Retina (tissue), 1 donor: ENCODE measurements at places on chromosomes 16 and 17.

DNA sequence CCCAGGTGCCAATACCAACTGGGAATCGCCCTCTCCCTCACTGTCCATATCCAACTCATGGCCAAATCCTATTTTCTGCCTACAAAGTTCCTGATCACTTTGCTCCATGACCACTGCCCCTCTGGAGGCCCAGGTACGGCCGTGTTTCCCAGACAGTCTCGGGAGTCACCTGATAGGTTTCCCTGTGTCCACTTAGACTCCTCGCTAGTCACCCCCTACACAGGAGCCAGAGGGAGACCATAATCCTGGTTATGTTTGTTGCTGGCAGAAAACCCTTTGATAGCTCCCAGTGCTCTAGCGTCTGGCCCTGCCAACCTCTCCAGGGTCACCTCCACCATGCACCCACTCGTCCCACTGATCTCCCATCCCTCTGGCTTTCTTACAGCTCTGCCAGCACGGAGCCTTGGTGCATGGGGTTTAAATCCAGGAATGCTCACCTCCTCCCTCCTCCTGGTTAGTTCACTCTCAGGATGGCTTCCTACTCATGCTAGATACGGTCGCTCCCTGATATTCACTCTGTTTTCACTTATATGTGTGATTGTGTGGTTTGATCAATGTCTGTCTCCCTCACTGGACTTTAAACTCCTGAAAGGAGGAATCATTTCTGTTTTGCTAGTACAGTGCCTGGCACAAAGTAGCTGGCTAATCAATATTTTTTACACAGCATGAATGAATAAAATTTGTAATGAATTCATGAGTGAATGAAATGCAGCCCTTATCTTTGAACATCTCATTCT lies 7.5 kb upstream of the CALB2 start:
- DNase-seq = no peak

- DNase-seq = no peak
Observed at GRCh38 chr16:70348991-70349390, 2.3 kb downstream of the DDX19A start.

DNA sequence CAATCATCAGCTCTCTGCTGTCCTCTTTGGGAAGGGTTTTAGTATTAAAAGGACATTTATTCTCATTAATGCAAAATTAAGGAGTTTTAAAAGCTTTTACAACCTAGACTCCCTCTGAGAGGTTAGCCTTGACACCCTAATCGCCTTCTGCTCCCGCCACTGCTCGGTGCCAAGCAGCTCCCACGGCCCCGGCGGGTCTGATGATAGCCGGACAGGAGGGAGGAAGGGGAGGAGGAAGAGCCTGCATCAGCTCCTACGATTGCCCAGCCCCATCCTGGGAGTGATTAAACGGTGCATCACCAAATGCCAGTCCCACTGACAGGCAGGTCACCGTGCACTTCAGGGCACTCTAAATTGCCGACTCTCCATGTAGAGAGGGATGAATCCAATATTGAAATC lies 8.3 kb downstream of the SHPK start:
- no peak for DNase-seq

DNA sequence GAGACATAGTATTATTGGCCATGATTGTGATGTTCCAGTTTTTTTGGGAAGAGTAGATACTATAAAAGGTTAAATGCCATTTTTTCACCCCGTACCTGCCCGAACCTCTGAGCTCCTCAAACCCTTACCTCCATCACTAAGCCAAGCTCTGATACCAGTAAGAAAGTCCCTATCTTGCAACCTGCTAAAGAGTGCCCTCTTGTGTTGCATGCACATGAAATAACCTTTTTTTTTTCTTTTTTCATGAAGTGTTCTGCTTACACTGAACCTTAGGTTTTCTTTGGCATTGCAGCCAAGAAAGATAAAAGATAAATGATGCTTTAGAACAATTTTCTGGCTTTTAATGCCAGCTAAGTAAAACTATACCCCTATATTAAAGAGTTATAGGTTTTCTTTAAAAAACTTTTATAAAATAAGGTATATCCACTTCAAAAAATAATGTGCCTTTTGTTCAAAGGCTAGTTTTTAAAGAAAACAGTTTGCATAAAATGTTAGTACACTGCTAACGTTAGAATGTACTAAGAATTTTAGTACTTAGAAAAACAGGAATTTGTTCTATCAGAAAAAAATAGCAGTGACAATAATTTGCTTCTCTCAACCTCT lies 295.3 kb upstream of the PMFBP1 start:
- DNase-seq = peak; percentile 54

GRCh38 chr17:81302861-81303333 lies 7.8 kb upstream of the SLC38A10 start:
- peak; percentile 60 for DNase-seq

DNA sequence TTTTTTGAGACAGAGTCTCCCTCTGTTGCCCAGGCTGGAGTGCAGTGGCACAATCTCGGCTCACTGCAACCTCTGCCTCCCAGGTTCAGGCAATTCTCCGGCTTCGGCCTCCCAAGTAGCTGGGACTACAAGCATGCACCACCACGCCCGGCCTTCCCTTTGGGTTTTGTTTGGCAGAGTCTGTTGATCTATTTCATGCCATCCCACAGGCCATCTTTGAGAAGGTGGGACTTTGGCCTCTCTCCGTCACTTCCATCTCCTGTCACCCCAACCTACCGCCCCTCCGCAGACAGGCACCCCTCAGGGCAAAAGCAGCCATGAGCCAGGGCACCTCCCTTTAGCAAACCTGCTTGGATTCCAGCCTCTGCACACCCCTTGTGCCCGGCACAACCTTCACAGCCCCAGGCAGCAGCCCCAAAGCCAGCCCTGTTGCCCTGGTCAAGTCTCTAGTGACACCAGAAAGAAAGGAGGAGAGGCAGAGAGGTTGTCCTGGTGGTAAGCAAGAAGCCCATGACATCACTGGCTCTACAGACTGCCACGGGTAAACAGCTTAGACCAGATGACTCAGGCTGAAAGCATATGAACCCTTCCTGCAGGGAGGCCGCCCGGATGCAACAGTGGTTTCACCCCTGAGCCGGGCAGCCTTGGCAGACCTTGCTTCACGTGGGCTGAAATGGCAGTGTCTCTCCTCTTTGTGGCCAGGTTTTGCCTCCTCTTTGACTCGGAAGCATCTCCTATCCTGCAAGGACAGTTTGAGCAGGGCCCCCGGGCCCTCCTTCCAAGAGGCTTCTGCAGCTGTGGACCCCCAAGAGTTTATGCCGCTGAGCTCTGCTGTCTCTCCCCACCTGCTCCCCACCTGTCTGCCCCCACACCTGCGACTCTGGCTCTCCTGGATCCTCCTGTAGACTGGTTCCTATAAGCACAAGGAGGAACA lies 8.1 kb upstream of the TIMP2 start:
- DNase-seq = no peak

DNA sequence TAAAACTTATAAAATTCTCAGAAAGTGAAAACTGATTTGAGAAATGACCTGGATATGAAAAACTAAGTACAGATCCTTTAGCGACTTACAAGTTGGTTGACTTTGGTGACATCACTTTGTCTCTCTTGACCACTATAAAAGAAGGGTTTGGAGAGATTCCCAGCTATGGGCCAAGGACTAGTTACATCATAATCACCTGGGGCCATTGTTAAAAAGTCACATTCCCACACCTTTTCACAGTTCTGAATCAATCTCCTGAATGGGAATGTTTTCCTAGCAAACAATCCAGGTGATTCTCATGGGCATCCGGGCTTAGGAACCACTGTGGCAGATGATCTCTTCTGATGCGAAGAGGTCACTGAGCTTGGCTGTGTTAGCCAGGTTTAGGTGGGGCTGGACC lies 620 bp upstream of the VWA3A start:
- DNase-seq = no peak

- no peak for DNase-seq
Observed at GRCh38 chr17:59760160-59760559, 52.7 kb downstream of the VMP1 start.

DNA sequence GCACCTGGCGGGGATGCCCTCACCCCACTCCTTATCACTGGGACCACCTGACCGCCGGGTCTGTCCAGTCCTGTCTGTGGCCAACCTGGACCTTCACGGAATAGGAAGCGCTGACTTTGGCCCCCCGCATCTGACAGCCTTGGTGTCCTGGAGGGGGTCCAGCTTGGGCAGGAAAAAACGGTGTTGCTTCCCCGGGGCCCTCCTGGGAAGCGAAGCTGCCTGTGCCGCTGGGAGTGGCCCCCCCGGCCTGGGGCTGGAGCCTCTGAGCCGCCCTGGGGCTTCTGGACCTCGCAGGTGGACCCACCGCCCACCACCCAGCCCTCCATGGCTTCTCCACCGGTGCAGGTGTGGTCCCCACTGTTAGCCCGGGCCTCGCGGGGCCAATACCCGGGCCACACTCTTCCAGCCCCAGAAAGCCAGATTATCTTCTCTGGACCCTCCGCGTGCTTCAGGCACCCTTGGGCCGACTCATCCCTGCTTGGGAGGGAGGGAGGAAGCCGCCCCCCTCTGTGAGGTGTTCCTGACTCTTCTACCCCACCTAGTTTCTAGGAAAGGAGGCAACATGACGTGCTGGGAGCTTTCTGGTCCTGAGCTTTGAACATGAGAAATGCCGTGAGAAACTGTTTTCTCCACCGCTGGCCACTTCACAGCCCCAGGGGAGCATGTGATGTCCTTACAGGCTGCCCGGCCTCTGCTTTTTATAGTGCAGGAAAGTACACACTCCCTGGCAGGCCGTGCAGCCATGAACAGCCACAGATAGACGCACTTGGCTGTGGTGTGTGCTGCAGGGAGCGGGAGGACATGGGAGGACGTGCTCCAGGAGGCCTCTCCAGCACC lies 1.1 kb downstream of the C1QTNF1 start:
- no peak for DNase-seq

DNA sequence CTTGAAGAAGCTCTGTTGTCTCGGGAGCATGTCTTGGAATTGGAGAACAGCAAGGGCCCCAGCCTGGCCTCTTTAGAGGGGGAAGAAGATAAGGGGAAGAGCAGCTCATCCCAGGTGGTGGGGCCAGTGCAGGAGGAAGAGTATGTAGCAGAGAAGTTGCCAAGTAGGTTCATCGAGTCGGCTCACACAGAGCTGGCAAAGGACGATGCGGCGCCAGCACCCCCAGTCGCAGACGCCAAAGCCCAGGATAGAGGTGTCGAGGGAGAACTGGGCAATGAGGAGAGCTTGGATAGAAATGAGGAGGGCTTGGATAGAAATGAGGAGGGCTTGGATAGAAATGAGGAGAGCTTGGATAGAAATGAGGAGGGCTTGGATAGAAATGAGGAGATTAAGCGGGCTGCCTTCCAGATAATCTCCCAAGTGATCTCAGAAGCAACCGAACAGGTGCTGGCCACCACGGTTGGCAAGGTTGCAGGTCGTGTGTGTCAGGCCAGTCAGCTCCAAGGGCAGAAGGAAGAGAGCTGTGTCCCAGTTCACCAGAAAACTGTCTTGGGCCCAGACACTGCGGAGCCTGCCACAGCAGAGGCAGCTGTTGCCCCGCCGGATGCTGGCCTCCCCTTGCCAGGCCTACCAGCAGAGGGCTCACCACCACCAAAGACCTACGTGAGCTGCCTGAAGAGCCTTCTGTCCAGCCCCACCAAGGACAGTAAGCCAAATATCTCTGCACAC lies 21.2 kb downstream of the AKAP1 start:
- no peak for DNase-seq

- peak; percentile 77 for DNase-seq
Observed at GRCh38 chr17:80292521-80292971, 31.9 kb downstream of the RNF213 start.

DNA sequence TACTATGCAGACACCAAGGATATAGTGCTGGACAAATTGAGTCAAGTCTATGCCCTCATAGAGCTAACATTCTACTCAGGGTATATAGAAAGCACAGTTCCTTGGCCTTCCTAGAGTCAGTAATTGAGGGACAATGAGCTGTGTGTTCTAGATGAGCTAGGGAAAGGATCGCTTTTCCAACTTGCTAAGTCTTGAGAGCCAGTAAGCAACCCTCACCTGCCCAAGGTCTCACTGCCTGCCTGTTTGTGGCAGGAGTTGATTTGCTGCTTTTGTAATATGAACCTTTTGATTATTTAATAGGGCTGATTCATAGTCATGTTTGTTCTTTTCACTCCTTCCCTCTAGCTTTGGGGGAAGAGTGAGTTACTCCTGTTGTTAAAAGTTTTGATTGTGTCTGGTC lies 6.5 kb downstream of the DDX42 start:
- DNase-seq = no peak

DNA sequence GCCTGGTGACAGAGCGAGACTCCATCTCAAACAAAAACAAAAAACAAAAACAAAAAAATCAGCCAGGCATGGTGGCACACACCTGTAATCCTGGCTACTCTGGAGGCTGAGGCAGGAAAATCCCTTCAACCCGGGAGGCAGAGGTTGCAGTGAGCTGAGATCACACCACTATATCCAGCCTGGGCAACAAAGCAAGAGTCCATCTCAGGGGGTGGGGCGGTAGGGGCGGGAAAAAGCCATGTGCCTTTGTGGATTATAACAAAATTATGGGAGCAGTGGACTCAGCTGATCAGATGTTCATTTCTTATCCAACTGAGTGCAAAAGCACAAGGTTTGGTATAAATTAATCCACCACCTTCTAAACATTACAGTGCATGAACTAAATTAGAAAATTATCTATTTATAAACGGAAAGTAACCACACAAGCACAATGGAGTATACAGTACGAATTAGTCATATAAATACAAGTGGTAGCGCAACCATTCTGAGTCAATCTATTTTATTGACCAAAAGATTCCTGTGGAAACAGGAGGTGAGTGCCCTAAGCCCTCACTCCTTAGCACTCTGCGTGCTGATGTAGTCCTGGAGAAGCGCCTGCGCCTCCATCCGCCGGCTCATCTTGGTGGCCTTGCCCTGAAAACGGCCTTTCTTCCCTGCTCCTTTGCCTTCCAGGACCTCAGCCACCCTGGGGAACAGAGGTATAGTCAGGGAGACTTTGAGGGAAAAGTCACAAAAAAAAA lies 14.0 kb downstream of the AARSD1 start:
- DNase-seq = no peak

GRCh38 chr17:31677681-31678080 lies 181.4 kb downstream of the COPRS start:
- no peak for DNase-seq

DNA sequence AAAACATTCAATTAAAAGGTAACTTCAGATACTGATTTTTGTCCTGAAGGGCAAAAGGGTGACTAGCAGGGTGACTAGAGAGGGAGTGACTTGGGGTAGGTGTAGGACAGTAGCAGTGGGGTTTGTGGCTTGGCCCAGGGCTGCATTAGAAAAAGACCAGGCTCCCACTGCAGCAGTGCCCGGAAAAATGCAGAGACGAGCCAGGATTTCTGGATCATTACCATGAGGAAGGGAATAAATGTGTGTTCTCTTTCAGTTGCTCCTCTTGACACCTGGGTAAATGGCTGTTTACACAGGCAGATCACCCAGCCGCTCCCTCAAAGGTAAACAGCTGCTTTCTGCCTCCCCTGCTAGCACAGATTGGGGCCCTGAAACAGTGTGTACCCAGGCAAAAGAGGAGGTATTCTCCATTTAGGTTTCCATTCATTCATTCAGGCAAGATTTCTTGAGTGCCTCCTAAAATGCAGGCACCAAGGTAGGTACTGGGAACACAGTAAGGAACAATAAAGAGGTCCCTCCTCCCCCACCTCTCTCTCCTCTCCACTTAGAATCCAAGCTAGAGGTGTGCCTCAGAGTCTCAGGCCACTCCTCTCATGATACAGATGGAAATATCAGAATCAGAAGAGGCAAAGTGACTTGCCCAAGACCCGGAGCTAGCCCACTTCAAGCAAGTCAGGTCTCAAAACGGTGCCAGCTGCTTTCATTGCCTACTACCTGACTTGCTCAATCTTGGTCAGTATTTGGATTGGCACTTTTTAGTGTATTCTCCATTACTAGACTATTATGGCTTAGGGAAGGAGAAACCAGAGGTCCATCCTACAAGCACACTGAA lies 15.2 kb upstream of the TOX3 start:
- no peak for DNase-seq

- no peak for DNase-seq
Observed at GRCh38 chr17:47813512-47814031, 8.0 kb downstream of the OSBPL7 start.
